Lung (tissue), 17 donors: ENCODE measurements at places on chromosomes 1 and 21.

- no peak for DNase-seq
Measured at GRCh38 chr1:230518511-230518910, 92.4 kb upstream of the PGBD5 start.

- DNase-seq, result no peak
Measured at GRCh38 chr1:36092798-36093185, 4.1 kb downstream of the ADPRS start.

DNA sequence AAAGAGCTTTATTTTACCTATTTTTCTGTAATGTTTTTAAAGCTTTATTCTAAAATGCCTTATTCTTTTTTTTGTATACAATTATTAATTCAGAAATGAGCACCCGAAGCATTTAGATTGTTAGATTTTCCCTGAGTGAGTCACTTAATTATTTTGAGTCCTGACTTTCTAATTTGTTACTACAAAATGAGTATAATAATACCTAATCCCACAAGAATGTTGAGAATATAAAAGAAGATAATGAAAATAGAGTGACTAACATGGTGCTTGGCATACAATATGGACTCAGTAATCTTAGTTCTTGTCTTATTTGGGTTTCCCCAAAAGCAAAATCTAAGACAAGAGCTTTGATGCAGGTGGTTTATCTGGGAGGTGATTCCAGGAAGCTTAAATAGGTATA, 142.2 kb downstream of the LHX8 start:
- no peak for DNase-seq

DNA sequence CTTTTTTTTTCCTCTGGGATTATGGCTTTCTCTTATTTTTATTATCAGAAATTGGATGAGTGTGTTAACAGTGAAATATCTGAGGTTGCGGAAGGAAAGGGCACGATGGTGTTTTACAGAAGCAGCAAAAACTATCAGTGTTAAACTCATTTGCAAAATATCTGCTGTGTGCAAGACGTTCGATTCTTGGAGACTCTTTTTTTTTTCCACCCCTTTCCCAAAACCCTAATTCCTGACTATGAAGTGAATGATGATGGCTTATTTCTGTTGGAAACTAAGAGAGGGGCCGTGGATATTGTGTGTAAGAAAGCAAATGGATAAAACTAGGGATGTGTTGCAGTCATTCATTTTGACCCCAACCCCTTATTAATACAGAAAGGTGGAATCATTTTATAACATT, 677 bp downstream of the NCAM2 start:
- DNase-seq, result no peak

GRCh38 chr1:35574655-35575415, 1.7 kb downstream of the TFAP2E start:
- DNase-seq, result peak; percentile 50

GRCh38 chr1:227937031-227937837, 10.5 kb downstream of the WNT9A start:
- peak; percentile 7 for DNase-seq

- DNase-seq, result no peak
Measured at GRCh38 chr1:99613716-99614115, 32.2 kb upstream of the PALMD start.

GRCh38 chr1:198657550-198658064, 18.8 kb downstream of the PTPRC start:
- peak; percentile 61 for DNase-seq

- no peak for DNase-seq
Measured at GRCh38 chr1:198132060-198132781, 24.6 kb upstream of the NEK7 start.

DNA sequence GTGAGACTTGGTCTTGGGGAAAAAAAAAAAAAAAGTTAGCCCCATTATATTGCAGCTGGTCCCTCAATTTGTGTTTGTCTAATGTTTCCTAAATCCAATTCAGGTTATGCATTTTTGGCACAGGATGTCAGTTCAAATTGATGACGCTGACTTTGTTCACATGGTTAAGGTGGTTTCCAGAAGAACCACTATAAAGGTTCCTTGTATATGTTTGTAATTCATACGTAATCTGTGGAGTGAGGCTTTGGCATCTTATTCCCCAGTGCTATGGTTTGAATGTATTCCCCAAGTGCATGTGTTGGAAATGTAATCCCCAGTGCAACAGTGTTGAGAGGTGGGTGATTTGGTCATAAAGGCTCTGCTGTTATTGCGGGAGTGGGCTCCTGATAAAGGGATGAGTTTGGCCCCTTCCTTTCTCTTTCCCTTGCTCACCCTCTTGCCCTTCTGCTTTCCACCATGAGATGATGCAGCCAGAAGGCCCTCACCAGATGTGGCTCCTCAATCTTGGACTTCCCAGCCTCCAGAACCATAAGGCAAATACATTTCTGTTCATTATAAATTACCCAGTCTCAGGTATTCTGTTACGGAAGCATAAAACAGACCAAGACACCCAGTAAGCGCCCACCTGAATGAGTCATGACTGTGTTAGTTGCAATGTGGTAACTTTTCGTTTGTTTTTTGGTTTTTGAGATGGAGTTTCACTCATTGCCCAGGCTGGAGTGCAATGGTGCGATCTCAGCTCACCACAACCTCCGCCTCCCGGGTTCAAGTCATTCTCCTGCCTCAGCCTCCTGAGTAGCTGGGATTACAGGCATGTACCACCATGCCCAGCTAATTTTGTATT, 19.5 kb upstream of the HLCS start:
- no peak for DNase-seq

GRCh38 chr1:14968251-14968851, 185.2 kb upstream of the TMEM51 start:
- peak; percentile 64 for DNase-seq

DNA sequence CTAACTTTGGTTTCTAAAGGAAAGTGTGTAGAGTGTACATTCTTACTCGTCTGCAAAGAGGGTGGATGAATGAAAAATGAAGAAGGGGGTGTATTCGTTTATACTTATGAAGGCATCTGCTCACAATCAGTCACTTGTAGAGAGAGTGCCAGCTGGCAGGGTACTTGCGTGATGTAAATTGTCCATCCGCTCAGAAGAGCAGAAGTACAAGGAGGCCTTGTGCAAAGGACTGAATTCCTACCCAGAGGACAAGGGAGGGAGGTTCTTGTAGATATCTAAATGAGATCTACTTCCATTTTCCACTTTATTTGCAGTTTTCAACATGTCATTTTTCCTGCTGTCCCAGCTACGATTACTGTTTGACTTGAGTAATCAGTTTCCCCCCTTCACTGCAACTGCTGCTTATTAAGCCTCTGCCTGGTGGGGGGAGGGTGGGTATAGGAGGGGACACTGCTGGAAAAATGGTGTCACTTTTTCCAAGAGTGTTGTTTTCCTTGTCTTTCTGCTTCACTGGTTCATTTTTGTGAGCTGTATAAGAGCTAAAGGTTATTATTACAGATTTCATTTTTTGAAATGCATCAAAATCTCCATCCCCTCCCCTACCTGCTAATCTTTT, 67.3 kb downstream of the LAMC1 start:
- peak; percentile 95 for DNase-seq

- no peak for DNase-seq
Measured at GRCh38 chr1:173117761-173118160, 67.0 kb upstream of the TNFSF18 start.

DNA sequence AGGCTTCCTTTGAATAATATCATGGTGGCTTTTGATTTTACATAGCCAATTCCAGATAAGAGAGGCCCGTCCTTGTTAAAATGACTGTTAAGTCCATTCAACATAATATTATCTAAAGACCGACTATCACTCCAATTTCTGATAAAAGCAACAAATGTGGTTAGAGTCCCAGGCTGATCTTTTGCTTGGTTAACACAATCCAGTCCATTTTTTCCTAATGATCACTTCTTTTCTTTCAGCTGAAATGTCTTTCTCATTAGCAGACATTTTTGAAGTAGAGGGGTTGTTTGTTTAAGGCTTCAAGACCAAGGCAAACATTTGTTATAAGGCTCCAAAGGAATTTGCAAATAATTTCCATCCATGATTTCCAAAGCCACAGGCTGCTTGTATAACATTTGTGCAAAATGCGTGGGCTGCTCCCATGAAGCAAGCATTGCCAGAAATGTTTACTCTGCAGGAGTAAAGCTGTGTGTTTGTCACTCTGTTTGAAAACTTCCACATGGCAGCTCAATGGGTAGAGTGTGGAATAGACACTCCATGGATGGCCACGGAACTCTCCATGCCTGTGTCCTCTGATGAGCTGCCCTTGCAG, 111.5 kb downstream of the PSMG1 start:
- peak; percentile 84 for DNase-seq

DNA sequence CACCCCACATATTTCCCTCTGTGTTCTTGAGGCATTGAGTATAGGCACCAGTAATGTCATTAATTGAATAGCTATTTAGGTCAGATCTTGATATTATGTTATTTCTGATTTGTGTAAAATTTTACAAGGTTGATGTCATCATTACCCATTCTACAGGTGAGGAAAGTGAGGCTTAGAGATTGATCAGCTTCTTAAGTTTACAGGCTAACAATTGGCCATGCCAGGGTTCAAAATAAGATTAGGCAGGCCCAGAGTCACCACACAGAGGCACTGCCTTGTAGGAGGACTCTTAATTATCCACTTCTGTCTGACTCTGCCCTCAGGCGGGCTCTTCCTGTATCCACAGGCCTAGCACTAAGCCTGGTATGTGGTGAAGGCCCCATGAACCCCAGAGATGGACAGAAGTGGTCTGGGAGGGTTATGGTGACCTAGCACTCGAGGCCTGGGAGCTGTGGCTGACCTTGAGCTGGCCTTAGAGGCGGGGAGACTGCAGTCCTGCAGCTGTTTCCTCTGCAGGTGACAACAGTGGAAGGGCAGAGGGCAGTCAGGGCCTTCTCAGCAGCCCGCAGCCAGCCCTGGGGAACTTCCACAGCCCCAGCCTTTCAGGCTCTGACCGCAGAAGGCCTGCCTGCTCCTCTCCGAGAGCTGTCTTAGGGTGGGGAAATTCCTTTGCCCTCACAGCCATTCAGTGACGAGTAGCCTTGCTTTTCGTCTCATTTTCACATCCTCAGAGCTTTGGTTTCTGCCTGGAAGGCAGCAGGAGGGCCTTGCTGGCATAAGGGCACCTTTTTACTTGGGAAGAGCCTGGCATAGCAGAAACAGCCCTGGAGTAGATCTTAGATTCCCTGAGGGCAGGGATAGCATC, 12.2 kb downstream of the ZDHHC18 start:
- no peak for DNase-seq

DNA sequence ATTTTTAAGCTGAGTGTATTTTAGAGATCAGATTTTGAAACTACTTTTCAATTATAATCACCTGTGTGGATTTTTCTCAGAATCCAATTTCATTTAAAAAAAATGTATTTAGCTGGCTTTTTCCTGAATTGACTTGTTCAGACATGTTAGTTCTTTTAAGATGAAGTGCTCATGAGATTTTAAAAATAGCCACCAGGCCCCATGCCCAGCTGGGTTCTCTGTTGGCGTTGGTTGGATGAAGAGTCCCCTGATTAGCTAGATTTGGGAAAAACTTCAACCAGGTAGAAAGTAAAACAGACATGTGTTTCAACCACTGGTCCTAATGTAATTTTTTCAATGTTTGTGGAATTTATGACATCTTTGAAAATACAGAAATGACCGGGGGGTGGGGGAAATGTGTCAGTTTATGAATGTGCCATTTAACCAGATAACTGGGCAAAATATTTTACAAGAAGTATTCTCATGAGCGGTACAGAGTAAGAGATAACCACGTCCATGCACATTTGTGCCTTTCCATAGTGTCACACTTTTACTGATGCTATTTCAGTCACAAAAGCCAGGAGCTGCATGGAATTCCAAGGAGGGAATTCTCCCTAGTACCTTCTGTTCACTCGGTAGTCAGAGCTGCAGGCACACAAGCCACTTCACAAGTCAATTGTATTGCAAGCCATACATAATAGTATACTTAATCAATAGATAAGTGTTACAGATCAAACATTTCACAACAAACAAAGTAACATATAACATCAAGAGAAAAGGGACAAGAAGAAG, 51.1 kb downstream of the KCNK1 start:
- peak; percentile 16 for DNase-seq

GRCh38 chr1:169727307-169727706, 6.6 kb downstream of the SELE start:
- DNase-seq, result peak; percentile 71

GRCh38 chr1:89995598-89996449, 914 bp downstream of the ZNF326 start:
- DNase-seq, result peak; percentile 69

DNA sequence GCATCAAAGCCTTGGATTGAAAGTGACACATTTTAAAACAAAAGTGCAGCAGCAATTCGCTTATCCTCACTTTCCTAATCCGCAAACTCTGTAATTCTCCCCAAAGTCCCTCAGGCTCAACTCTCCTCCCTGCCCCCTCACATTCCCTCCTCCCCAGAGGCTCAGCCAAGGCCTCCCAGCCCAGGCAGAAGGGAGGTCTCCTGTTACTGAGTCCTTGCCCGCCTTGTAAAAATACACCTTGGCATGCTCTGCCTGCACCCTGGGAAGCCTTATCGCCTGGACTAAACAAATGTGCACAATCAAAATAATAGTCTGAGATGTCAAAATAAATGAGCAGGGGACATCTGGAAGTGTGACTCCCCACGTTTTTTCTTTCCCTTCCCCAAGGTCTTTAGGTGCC, 109.7 kb downstream of the PLXNA2 start:
- DNase-seq, result no peak

DNA sequence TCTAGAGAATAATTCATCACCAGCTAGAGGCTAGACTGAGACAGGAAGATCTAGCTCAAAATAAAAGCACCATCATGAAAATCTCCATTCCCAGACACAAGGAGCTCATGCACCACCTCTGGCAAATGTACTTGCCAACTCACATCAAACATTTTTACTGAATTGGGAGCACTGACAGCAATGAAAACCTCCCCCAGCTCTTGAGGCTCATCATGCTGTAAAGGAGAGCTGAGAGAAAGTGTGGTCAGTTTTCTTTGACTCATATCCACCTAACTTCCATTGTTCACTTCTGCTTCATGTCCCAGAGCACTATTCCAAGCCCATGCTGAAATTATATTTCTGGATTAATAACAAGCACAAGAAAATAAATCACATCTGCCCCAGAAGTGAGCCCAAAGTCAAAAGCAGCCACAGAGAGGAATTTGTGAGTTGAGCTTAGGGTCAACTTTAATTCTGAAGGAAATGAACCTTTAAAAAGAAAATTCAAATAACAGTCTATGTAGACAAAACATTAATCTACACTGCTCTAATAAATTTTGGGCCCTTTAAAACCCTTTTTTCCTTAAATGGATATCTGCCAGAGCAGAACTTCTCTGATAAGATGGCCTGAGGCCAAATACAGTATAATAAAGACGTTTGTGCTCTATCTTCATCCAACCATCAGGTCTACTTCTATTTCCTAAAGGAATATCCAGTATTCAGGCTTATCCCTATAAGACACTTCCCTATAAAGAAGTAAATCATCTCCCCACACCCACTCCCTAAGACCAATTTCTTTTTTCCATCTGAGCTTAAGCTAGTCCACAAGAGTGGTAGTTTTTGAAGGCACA, 85.9 kb upstream of the ADAM30 start:
- DNase-seq, result no peak

GRCh38 chr1:151596166-151596953, 15.5 kb upstream of the SNX27 start:
- no peak for DNase-seq

DNA sequence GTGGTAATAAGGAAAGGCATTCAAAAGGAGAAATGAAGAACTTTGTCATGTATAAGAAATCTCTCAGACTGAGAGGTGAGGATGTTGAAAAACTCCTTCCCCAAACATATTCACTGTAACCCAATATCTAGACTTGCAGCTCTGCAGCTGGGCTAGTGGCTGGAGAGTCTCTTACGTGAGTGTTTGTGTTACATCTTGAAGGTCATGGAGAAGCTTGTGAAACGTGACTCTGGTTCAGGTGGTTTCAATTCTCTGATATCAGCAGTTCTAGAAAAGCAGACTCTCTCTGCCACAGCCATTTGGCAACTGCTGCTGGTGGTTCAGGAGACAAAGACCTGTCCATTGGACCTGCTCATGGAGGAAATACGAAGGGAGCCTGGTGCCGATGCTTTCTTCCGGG, 55.0 kb upstream of the EPHA8 start:
- peak; percentile 45 for DNase-seq
